Sigmoid colon (tissue), 7 donors: ENCODE measurements at places on chromosomes 4 and X. TPM values are rescaled to one million over a fixed set of nuclear protein-coding genes. Genes with fewer than 3 reads are reported as not detected.

DNA sequence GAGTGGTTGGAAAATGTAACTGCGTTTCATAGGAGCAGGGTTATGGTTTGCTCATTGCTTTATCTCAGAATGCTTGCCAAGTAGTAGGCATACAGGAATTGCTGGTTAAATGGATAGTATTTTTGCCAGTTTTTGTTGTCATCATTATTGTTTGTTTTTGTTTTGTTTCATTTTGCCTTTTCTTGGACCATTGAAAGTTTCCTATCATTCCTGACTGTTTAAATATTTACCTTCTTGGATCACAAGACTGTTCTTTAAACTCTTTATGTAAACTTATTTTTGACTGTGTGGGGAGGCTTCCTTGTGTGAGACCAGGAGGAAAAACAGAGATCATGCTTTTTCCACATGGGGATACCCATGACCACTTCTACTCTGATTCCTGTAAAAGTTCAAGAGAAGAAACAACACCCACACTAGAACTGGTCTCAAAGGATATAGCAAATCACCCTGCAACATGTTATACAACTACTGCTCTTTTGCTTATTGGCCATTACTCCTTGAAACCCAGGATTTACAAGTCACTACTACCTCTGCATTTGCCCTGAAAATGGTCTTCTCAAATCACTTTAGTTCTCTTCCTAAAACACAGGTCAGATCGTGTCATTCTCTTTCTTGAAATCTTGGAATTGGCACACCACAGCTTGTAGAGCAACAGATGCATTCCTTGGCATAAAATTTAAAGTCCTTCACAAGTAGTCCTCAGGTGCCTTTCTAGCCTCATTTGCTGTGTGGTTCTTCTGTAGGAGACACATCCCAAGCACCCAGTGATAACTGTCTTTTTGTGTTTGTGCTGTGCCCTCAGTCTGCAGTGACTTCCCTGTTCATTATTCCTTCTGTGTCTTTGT lies 51.3 kb downstream of the FNIP2 start:
- DNase-seq = no peak

DNA sequence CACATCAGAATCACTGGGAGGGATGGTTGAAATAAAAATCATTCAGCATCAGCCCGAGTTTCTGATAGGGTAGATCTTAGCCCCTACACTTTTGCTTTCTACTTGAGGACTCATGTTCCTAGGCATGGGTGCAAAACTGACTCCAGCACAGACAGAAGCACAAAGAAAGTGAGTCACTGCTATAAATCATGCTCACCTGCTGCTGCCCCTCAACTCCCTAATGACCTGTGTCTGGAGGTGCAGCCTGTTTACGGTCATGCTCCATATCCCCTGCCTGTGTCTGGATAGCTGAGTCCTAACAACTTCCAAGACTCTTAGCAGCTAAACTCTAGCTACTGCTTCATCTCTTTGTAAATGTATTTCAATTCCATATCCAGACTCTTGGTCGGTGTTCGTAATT lies 57.8 kb downstream of the ADGRA3 start:
- no peak for DNase-seq

DNA sequence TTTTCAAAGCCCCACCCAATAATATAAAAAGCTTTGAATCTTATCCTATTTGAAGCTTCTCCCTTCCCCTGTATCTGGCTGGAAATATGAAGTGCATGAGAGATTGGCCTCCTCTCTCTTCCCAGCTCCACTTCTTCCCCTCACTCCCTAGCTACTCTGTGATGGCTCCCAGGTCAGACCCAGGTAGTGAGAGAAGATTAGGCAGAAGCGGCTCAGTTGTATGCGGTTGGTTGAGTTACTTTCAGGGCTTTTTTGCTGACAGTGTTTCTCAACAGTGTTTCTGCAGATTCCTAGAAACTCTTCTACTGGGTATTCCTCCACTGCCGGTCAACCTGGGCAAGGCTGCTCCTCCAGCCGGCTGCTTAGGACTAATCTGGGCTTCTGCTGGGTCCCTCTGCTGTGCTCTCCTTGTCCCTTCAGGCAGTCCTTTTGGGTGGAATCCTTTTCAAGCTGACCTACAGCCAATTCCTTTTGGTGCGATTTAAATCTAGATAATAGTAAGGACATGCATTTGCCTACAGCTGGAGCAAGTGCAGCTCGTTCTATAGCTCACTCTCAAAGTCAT lies 87.4 kb upstream of the SLC7A11 start:
- DNase-seq = no peak

DNA sequence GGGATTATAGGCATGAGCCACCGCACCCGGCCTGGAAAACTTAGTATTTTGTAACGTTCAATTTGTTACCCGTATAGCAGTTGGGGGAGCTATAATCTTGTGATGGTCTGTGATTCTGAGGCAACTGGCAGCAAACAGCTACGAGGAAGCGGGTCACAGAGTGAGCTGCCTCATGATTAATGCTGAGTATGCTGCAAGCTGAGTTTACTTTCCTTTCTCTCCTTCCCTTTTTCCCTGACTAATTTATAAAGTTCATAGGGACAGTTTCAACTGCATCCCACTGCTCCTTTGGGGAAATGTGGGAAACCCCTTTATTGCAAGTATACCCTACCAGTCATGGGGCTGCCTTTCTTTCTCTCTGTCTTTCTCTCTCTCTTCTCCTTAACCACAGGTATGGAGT lies 17.7 kb upstream of the ELOVL6 start:
- no peak for DNase-seq

DNA sequence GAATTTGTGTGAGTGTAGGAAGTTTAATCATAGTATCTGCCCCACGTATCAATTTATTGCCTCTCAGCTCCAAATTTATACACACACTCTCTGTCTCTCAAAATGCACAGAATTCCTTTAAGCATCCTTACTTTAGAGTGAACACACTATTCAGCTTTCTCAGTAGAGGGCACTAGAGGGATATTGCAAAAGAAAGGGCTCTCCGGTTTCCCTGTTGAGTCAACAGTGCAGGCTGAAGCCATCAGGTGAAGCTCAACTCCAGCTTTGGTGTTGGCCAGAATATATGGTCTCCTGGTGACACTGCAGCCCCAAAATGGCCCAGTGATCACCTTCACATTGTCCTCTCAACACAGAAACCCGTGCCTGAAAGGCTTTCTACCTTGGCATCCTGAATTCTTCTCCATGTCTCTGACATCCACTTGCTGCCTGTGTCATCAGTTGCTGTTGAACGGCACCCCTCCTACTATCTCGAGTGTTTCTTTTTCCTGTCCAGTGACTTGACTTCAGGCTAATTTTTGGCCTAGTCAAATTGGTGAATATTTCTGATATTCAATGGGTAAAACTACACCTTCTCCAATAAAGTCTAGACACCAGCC lies 670.5 kb downstream of the GABRG1 start:
- no peak for DNase-seq

DNA sequence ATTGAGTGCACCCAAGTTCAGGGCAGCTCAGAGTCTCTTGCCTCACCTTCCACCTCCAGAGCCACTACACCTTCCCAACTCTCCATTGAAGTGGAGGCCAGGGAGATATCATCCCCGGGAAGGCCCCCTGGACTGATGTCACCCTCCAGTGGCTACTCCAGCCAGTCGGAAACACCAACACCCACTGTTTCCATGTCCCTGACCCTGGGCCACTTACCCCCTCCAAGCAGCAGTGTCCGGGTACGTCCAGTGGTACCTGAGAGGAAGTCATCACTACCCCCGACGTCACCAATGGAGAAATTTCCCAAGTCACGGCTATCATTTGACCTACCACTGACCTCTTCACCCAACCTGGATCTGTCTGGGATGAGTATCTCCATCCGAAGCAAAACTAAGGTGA lies 7.8 kb upstream of the RTL5 start:
- no peak for DNase-seq

DNA sequence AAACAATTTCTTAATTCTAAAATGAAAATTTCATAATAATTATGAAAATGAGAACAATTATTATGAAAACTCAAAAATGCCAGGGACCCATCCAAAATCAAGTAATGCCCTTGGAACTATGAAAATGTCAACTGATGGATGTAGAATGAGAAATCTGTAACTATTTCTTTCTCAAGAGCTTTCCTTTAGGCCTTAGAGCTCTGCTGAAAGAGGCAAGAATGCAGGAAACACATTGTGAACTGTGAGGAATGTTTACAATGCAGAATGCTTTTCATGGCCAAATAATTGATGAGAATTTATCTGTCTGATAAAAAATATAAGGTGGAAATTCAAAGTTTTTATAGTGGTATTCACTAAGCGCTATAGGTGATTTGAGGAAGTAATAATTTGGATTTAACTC lies 207.1 kb upstream of the PCDH18 start:
- no peak for DNase-seq

DNA sequence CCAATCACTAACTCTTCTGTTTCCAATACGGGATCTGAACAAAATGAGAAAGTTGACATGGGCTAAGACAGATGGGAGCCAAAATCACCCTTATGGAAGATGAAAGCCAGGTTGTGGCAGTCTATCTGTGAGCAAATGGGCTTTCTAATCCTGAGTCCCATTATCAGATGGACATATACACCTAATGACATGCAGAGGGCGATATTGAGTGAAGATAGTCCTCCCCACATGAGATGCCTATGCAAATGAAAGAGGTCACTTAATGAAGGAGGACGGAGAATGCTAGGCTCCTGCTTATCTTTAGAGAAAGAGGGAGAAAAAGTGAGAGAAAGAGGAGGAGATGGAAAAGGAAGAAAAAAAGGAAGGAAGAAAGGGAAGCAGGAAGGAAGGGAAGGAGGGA lies 547.5 kb downstream of the NLGN4X start:
- no peak for DNase-seq

DNA sequence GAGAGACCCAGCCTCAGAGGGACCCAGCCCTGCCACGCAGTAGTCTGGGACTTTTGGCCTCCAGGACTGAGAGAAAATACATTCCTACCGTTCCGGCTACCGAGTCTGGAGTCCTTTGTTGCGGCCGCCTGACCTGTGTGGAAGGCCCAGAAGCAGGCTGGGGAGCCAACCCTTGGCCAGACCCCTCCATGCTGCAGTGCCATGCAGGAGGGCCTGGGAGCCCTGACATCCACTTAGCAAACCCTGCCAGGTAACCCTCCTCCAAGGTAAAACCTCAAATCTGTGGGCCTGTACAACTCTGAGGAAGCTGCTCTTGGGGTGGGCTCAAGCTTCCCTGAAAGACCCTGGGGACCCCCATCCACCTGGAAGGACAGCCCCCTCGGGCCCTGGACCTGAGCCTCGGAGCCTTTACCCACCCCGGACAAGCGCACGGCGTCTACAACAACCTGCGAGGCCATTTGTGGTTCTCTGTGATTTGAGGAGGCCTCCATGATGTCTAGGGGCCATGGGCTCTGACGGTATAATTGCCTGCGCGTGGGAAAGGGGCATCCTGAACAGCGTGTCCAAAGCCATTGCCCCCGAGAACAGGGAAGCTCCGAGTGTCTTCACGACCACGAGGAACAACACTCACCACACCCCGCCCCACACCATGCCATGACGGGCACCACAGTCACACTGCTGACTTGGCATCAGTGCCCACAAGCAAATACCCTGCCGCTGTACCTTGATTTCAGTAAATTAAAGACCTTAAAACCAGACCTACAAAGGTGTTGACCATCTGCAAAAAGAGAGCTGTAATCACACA lies 58.7 kb downstream of the ZFYVE28 start:
- DNase-seq = peak; percentile 52

DNA sequence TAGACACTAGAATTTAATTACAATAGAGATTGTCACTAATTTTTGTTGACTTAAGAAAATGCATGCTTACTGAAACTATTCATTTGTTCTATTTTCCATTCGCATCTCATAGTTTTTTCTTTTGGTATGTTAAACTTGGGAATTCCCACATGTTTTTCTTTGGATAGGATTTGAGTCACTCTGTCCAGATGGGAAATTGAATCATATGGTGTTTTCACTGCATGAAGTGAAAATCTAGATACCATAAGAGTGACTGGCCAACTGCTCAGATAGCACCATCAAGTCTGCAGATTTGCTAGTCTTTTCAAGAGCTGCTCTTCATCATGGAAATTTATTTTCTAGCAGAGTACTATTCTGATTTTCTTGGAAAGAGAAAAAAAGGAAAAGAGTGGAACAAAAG lies 172.6 kb downstream of the FAM47B start:
- no peak for DNase-seq

DNA sequence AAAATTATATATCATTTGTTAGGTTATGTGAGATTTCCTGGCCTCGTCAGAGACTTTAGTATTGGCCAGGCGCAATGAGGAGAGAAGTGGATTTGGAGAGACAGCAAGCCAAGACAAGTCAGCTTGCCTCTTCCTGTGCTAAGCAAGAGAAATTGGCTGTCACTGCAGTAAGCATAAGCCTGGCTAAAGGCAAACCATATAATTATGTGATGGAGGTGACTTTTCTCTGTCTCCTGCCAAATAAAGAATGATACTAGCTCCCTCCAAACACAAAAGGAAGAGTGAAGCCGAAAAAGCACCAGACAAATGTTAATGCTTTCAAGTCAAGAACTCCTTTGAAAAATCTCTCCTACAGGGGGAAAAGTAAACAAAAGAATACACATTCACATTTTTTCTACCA lies 2246.0 kb downstream of the ARAP2 start:
- DNase-seq = no peak

- DNase-seq = no peak
Observed at GRCh38 chr4:79048878-79049277, 109.6 kb upstream of the PAQR3 start.

- DNase-seq = no peak
Observed at GRCh38 chr4:114317564-114317963, 281.0 kb upstream of the UGT8 start.

GRCh38 chr4:69523385-69524132 lies 27.9 kb upstream of the UGT2B4 start:
- no peak for DNase-seq

GRCh38 chr4:93444860-93445259 lies 383.7 kb upstream of the ATOH1 start:
- no peak for DNase-seq

DNA sequence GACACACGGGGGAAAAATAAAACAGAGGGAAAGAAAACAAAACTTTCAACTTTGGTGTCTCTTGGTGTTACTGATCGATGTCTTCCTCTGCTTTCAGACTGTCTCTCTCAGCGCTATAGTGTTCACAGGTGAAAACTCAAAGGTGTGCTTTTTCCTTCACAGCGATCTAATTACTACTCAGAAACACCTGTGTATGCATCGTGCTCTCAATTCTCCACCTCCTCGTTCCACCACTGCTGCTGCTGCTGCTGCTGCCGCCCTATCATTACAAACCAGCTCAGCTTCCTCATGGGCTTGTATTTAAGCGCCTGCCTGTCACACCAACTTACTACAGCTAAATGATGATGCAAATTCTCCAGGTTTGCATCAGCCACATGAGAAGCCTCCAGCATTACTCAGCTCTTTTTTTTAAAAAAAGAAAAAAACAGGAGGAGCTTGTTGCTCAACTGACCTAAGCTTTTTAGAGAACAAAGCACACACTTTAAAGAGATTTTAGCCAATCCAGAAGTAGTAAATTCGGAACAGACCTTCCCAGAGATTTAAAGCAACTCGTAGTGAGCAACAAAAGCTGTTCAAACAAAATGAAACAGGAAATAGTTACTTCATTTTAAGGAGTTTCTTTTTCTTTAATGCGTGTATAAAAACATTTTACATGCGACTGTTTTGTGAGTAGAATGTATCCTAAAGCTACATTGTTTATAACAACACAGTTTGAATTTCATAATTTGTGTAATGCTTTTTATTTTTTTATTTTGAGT lies at the start of gene SLC7A11:
Gene SLC7A11 (minus strand): TSS at position 274 of the 758 bp plus-strand sequence. CDS start 280 bp downstream, outside the sequence.
- DNase-seq = no peak

Gene GRXCR1
- not detected for total RNA-seq

Gene ARHGAP24
- total RNA-seq = 25.0 TPM

Gene F8A3
- 7.4 TPM for total RNA-seq

Gene UCP1
- not detected for total RNA-seq

Gene CXorf49
- total RNA-seq = not detected

Gene CXCL11
- total RNA-seq = not detected
